ENCODE measurements at places on chromosomes 3 and 15.

DNA sequence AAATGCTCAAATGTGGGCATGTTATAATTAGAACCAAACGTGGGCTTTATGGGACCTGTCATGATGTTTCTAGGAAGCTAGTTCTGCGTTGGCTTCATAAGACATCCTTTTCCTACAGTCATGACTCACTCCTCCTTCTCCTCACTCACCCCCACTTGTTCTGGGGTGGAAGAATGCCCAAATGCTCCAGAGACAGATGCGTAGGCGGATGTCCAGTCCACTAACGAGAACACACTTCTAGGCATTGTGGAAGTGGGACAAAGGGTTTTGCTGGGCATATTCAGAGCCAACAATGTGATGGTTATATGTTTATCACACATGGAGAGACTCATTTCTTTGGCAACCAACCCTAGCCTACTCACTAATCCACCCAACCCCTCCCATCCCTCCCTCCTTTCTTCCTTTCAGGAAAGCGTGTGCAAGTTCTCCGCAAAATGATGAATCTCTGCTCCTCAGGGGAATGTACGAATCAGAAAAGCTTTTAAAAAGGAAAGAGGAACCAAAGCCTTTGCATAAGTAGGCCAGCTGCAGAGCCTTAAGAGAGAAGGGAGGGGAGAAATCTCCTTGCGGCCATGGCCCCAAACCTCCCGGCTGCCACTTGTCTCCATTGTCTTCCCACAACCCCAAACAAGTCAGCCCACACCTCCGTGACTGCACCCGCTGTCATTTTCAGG lies 123.0 kb upstream of the SPRED1 start:
- DNase-seq, result no peak

DNA sequence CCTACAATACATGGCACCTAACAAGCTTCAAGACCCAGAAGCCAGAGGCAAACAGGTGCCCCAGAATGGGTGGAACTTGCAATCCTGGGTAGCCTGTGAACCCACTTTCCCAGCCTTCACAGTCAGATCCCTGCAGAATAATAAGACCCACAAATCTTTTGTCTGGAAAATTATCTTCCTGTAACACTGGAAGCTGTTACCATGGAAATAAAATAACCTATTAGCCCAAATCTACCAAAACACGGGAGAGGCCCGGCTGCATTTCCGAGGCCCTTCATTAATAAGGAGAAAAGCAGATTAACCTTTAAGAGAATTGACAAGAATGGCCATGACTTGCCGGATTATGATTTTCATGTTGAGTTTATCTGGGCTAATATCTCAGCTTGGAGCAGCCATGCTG lies 256.1 kb upstream of the PROK2 start:
- no peak for DNase-seq

GRCh38 chr3:33229066-33229465 lies 10.5 kb upstream of the SUSD5 start:
- DNase-seq, result no peak

GRCh38 chr15:39125226-39125625 lies 455.7 kb upstream of the THBS1 start:
- no peak for DNase-seq

GRCh38 chr3:196208942-196209695 lies 2.1 kb downstream of the ZDHHC19 start:
- DNase-seq, result no peak

DNA sequence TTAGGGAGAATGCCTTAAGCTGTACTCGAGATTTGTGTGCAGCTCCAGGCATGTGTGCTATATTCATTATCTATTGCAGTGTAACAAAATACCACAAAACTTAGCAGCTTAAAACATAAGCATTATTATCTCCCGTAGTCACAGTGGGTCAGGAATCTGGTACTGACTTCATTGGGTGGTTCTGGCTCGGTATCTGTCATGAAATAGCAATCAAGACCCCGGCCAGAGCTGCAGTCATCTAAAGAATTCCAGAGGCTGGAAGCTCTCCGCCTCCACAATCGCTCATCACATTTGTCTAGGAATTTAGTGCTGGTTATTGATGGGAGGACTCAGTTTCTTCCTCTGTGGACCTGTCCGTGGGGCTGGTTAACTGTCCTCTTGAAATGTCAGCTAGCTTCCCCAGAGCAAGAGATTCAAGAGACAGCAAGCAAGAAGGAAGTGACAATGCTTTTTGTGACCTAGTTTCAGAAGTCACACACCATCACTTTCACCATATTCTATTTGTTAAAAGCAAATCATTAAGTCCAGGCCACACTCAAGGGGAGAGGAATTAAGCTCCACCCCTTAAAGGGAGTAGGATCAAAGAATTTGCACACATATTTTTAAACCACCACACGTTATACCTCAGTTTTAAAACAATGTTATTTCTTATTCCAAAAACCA lies 76.1 kb downstream of the TOP2B start:
- no peak for DNase-seq

DNA sequence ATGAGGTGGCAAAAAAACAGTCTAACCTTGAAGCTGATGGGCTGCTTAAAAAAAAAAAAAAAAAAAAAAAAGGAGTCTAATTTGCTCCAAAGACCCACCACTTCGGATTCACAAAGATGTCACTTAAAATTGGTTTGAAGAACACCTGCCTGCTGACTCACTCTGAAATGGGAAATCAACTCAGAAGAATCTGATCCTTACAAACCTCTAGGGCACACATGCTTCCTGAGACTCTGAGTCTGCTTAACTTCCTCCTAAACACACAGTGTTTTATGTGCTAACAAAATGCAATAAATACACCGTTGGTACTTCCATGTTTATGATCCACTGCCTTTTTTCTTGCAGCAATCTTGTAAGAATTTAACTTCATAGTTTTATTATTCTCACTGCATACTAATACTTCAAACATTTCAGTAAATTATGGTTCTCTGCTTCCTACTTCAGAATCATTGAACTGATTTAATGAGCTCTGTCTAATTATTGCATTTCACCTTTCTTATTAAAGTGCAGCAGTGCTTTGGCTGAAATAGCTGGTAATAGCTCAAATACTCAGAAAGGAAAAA lies 73.0 kb upstream of the FRMD4B start:
- no peak for DNase-seq

DNA sequence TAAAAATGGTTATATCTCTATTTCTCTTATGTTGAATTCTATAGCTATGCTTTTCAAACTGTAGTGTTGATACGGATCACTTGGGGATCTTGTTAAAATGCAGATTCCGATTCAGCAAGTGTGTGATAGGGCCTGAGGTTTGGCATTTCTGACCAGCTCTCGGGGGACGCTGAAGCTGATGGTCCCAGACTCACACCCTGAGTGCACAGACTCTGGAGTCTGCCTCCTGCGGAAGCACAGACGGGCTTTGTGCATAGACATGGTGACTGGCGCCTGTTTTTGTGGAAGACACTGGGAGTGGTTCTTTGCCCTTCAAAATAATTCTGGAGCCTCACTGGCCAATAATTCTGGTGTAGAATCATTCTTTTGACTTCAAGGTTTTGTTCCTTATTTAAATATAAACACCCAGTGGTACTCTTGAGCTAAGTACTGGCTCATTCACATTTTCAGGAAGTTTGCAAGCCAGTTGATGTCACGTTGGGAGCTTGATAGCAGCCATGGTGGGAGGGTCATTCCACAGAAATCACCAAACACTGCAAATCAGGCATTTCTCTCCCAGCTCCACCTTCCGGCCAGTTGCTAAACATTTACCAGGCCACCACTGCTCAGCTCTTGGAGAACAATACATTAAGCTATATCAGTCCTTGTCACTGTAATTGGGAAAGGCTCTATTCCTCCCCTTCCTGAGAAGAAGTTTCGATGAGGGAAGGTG lies 19.2 kb downstream of the CLDN11 start:
- DNase-seq, result no peak

GRCh38 chr15:74245342-74245931 lies 9.3 kb downstream of the CCDC33 start:
- DNase-seq, result peak; percentile 3

DNA sequence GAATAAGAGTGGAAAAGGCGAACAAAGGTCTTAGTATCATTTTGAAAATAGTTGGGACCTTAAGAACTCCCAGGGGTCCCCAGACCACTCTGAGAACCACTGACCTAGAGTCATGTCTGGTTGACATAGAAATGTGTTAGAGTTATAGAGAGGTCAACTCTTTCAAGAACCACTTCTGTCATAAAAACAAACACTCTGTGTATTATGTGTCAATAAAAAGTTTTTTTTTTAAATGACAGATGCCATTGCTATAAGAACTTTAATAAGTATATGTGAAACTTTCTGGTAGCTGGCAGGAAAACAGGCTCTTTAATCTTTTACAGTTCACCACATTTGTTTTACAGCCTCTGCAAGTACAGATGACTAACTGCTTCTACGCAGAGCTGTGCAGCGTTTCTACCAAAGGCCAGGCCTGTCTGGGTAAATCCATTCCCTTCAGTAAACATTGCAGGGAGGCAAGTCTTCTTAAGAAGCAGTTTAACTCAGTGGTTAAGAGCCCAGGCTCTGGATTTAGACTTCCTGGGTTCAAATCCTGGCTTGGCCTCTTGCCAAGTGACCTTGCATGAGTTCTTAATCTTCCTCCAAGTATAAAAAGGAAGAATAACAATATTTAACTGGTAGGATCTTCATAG lies 56.6 kb downstream of the RFTN1 start:
- no peak for DNase-seq

GRCh38 chr3:133506215-133506901 lies 67.1 kb upstream of the CDV3 start:
- no peak for DNase-seq

DNA sequence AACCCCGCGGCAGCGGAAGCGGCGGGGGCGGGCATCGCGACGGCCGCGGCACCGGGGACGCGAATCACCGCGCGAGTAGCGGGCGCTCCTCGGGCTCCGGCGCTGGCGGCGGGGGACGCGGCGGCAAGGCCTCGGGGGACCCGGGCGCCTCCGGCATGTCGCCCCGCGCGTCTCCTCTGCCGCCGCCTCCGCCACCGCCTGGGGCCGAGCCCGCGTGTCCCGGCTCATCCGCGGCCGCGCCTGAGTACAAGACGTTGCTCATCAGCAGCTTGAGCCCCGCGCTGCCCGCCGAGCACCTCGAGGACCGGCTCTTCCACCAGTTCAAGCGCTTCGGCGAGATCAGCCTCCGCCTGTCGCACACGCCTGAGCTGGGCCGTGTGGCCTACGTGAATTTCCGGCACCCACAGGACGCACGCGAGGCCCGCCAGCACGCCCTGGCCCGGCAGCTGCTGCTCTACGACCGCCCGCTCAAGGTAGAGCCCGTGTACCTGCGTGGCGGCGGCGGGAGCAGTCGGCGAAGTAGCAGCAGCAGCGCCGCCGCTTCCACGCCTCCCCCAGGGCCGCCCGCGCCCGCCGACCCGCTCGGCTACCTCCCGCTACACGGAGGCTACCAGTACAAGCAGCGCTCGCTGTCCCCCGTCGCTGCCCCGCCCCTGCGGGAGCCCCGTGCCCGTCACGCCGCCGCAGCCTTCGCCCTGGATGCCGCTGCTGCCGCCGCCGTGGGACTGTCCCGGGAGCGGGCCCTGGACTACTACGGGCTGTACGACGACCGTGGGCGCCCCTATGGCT lies 675 bp downstream of the RBM15B start:
- no peak for DNase-seq

DNA sequence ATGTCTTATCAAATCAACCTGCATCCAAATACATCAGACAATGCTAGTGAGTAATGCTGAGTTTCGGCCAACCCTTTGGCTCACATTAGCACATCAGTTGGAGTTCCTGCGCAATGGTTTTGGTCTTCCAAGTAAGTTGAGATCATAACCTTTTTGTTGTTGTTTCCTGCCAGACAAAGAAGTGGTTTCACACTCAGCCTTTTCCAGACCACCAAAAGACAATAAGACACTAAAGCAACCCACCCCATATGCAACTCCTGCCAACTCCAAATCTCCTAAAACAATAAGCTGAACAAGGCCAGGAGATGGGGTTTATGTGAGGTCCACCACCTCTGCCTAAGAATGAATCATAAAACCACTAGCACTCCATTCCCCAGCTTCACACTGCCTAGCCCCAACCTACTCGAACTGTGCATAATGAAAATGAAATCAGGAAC lies 177.0 kb downstream of the ERC2 start:
- no peak for DNase-seq

DNA sequence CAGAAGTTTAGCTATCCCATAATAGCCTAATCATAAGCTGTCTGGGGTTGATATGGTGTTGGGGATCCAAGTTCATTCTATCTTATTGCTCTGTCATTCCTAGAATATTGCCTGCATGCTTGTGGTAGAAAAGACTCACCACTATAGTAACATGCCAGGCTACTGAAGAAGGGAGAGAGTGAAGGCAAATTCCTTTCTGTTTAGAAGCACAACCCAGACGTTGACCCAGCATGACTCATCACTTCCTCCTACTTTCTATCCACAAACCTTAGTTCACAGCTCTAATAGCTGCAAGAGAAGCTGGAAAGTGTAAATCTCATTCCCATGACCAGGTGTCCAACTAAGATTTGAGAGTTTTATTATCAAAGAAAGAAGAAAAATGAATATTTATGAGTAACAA lies 57.8 kb upstream of the NMD3 start:
- no peak for DNase-seq

DNA sequence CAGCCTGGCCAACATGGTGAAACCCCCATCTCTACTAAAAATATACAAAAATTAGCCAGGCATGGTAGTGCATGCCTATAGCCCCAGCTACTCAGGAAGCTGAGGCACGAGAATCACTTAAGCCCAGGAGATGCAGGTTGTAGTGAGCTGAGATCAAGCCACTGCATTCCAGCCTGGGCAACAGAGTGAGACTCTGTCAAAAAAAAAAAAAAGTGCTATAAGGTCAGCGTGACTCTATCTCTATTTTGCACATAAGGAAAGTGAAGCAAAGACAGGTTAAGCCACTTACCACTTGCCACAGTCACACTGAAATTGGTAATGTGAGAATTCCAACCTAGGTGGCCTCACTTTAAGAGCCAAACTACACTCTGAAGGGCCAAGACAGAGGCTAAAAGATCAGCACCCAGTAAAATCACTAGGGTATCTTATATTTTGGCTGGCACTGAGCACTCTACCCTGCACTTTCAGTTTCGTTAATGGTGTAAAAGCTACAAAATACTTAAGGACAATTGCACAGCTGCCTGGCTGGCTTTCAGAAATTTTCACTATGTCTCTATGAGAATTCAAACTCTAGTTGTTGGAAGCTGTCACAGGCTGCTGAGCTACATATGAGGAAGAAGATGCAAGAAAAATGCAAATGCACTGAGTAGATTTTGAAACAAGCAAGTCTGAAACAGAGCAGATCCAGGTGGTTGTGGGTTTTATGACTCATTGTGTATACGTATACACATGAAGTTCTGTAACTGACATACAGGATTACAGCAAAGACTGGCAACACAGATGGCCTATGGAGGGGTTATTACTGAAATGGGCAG lies 32.7 kb downstream of the TRANK1 start:
- DNase-seq, result no peak

GRCh38 chr3:57150113-57150581 lies 15.0 kb downstream of the IL17RD start:
- DNase-seq, result no peak

DNA sequence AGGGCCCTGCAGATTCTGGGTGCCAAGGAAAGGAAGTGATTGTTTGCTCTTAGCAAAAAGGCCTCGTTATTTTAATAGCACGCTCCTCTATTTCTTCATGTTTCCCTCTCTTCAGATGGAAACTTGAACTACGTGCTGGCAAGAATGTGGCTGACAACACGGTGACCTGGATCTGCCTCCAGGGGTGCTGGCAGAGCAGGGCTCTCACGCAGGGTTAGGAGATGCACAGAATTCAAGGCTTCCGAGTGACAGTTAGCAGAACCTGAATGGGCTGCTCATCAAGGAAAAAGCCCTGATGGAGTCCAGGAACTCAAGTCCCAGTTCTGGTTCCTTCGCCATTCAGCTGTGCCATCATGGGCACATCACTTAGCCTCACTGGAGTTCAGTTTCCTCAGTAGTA lies 22.7 kb downstream of the CYP19A1 start:
- no peak for DNase-seq
